Vagina (tissue), 2 donors: ENCODE measurements at places on chromosomes 3 and 15. TPM values are rescaled to one million over a fixed set of nuclear protein-coding genes. Genes with fewer than 3 reads are reported as not detected.
A peak's percentile ranks its signal among the peaks of the same experiment; 100 is the strongest.

GRCh38 chr3:15978801-15979200, 181.0 kb upstream of the ANKRD28 start:
- no peaks in the 10 kb centered on the region for H3K36me3 ChIP-seq
- H3K4me3 ChIP-seq = no peak overlapping the region
- peaks cover 10% of the 10 kb centered on the region for H3K4me1 ChIP-seq

DNA sequence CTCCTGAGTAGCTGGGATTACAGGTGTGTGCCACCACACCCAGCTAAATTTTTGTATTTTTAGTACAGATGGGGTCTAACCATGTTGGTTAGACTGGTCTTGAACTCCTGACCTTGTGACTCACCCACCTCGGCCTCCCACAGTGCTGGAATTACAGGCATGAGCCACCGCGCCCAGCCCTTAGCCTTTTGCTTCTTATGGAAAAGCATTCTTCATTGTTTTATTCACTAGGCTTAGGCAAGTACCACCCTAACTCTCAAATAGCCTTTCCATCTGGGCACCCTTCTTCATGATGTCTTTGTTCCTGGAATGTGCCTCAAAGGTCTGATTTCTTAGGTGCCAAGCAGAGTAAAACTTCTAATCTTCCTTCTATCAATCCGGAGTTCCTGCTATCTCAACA, 641.8 kb downstream of the FHIT start:
- H3K4me3 ChIP-seq = no peak overlapping the region
- H3K4me1 ChIP-seq = no peaks in the 10 kb centered on the region
- no peak overlapping the region for H3K27ac ChIP-seq
- H3K36me3 ChIP-seq = no peaks in the 10 kb centered on the region
- DNase-seq = no peak

DNA sequence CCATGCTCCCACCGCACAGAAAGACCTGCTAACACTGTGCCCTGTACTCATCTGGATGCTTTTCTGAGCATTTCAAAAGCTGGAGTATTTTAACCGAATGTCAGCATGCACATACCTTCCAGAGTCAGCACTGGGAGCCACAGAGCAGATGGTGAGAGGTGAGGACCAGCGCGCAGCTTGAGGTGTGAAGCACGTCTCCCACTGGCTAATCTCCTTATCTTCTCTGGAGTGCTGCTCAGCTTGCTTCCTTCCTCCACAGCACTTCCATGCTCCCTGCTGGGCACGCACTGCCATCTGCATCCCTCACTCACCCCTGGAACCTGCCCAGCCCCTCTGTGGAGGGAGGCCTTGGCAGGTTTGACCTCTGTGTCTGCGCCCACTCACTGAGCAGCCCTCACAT, at the start of gene GNB5:
Gene GNB5, minus strand, starts transcription at position 186 of the 400 bp plus-strand sequence. CDS start 6,716 bp downstream, outside the sequence.
- no peaks in the 10 kb centered on the region for H3K36me3 ChIP-seq
- no peaks in the 10 kb centered on the region for H3K27me3 ChIP-seq
- no peaks in the 10 kb centered on the region for H3K4me1 ChIP-seq
- DNase-seq = no peak
- no peak within 1 kb of the TSS for H3K4me3 ChIP-seq

DNA sequence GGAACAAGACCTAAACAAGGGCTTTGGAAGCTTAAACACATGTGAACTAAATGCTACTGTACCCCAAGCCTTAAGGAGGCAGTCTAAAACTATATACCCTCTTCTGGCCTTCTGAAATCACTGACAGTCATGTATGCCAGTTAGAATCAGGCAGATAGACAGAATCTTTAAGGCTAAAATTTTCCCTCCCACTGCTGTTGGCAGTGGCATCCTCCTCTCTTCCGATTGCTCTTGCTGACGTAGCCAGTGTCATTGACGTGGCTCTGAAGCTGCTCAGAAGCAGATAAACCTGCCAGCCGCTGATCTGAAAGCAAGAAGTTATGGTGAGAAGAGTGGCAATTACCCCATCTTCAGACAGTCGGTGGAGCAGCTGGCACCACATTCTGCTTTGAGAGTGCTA, 3.3 kb downstream of the RYR3 start:
- H3K4me3 ChIP-seq = no peak overlapping the region
- H3K27me3 ChIP-seq = no peaks in the 10 kb centered on the region
- no peak overlapping the region for H3K27ac ChIP-seq
- H3K36me3 ChIP-seq = no peaks in the 10 kb centered on the region
- H3K4me1 ChIP-seq = no peaks in the 10 kb centered on the region

GRCh38 chr3:52443791-52444687, 864 bp downstream of the SEMA3G start:
- no peaks in the 10 kb centered on the region for H3K4me1 ChIP-seq
- H3K36me3 ChIP-seq = no peaks in the 10 kb centered on the region
- no peak overlapping the region for H3K4me3 ChIP-seq
- H3K27me3 ChIP-seq = no peaks in the 10 kb centered on the region

GRCh38 chr3:194109192-194109863, 26.6 kb upstream of the HES1 start:
- H3K36me3 ChIP-seq = no peaks in the 10 kb centered on the region
- no peak overlapping the region for H3K27ac ChIP-seq
- H3K27me3 ChIP-seq = no peaks in the 10 kb centered on the region

DNA sequence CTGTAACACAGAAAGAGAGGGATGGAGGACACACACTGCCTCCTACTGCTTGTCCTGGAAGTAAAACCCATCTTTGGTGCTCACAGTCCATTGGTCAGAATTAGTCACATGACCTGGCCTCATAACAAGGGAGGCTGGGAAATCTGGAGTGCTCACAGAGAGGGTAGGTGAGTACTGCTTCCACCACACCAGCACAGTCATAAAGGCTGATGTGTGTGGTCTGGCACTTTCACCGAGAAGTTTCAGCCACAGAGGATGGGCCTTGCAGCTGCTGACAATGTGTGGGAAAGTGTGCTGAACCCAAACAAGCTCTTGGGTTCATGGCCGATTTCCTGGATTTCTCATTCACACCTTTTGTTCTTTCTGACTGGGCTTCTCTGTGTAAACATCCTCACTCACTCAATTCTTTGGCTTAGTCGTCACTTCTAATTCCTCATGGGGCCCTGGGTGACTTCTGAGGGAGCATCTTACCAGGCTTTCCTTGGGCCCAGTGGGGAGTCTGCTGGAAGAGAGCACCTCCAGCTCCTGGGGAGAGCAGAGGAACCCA, 100.7 kb downstream of the ASB7 start:
- no peaks in the 10 kb centered on the region for H3K4me1 ChIP-seq
- no peak overlapping the region for H3K4me3 ChIP-seq
- no peaks in the 10 kb centered on the region for H3K27me3 ChIP-seq
- no peak overlapping the region for H3K27ac ChIP-seq

TNIK gene
- 5.9 TPM for total RNA-seq

TTLL13 gene
- total RNA-seq = not detected

PDZRN3 gene
- total RNA-seq = 75.9 TPM

DNA sequence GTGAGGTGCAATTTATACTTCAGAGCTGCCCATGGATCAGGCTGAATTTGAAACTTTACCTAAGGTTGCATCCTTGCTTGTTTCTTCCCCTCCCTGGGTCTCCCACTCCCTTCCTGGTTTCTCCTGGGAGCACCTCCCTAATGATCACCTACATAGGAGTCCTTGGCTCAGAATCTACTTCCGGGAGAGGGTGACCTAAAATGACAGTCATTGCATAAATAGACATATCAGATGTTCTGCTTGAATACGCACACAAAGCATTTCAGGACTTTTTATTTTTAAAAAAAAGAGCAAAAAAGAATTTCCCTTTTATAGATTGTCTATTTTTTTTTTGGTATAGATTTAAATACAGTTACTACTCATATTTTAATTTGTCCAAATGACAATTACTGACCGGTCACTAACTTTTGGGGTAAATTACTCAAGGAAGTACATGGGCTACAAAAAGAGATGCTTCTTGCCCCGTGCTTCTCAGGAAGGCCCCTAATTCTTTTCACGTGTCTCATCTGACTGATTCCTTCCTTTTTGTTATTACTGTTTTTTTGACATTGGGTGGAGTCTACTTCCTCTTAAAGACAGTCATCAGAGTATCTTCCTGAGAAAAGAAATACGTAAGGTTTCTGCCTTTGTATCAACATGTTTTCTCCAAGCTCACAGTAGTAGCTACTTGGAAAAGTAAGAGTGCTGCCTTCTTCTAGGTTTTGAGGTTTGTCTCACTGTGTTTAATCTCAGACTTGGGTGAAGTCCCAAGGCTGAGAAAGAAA, 4.9 kb upstream of the MYZAP start:
- H3K27ac ChIP-seq = no peak overlapping the region
- H3K4me1 ChIP-seq = peaks cover 23% of the 10 kb centered on the region
- no peaks in the 10 kb centered on the region for H3K27me3 ChIP-seq
- no peaks in the 10 kb centered on the region for H3K36me3 ChIP-seq
- no peak overlapping the region for H3K4me3 ChIP-seq

GRCh38 chr3:144590854-144591253, 619.2 kb downstream of the DIPK2A start:
- H3K4me3 ChIP-seq = no peak overlapping the region
- H3K27ac ChIP-seq = no peak overlapping the region
- no peak for DNase-seq
- no peaks in the 10 kb centered on the region for H3K4me1 ChIP-seq
- H3K36me3 ChIP-seq = no peaks in the 10 kb centered on the region

DNA sequence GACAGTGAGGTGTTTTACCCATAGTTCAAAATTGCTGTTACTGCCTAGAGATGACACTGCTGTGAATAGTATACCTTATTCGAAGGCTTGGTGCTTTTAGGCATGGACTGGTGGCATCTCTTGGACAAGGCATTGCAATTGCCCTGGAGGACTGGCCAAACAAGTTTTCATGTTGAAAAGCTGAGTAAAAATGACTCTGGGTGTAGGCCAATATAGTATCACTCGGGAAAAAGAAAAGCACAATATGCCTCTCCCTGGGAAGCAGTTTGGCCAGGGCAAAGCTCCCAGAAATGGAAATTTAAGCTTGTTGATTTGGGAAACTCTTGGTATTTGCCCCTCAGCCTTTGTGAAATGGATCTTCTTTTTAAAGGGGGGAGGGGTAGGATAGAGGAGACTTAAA, 54.8 kb downstream of the ZNF609 start:
- peaks cover 24% of the 10 kb centered on the region for H3K4me1 ChIP-seq
- no peak overlapping the region for H3K27ac ChIP-seq
- no peaks in the 10 kb centered on the region for H3K36me3 ChIP-seq
- H3K4me3 ChIP-seq = no peak overlapping the region
- no peak for DNase-seq

C3orf22 gene
- total RNA-seq = not detected

IL5RA gene
- total RNA-seq = not detected

DNA sequence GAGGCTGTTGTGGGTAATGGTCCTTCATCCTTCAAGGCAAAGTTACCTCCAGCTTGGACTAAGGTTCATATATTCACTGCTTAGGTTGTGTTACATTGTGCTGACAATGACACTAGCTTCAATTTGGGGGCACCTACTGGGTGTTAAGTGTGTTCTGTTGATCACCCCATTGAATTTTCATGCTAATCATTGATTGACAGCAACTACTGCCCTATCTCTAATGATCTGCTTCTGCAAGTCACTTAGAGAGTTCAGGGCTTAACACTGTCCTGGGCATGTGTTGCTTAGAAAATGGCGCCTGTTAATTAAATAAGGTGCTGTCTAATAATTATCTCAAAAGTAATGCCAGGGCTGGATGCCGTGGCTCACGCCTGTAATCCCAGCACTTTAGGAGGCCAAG, 3.4 kb downstream of the FLNB start:
- peak overlapping the region; percentile 74 for H3K27ac ChIP-seq
- no peak overlapping the region for H3K4me3 ChIP-seq

FNDC3B gene
- total RNA-seq = 68.5 TPM

DNA sequence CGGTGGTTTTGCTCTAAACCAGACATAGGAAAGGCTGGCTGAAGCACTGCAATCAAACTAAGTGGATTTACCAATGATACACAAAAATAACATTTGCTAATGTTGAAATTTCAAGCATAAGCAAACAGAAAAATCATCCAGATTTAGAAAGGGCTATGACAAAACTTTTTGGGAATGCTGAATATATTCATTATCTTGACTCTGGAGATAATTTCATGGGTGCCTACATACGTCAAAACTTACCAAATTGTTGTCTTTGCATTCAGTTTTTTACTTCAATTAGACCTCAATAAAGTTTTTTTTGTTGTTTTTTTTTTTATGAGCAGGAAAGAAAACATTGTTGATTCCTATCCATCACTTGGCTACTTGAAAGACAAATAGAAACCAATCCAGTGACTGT, 140.8 kb downstream of the NR2E3 start:
- H3K36me3 ChIP-seq = no peaks in the 10 kb centered on the region
- no peaks in the 10 kb centered on the region for H3K27me3 ChIP-seq
- DNase-seq = no peak
- no peak overlapping the region for H3K27ac ChIP-seq
- no peaks in the 10 kb centered on the region for H3K4me1 ChIP-seq

COLQ gene
- 12.8 TPM for total RNA-seq

TICRR gene
- total RNA-seq = 5.2 TPM

DNA sequence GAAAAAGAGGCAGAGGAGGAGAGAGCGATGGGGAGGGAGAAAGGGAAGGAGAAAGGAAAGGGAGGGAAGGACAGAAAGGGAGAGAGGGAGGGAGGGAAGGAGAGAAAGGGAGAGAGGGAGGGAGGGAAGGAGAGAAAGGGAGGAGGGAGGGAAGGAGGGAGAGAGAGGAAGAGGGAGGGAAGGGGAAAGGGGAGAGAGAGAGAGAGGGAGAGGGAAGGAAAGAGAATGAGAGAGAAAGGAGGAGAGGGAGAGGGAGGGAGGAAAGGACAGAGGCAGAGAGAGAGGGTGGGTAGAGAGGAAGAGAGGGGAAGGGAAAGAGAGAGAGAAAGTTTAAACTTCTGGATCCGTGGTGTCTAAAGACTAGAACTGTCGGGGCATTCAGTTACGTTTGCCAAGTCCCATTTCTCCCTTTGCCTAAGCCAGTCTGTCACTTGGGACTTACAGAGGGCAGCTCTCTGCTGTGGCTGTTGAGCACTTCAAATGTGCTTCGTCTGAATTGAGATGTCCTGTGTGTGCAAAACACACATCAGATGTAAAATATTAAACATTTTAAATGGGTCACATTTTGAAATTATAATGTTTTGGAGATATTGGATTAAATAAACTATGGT, 62.6 kb downstream of the PLXNA1 start:
- H3K27ac ChIP-seq = no peak overlapping the region
- no peak overlapping the region for H3K4me3 ChIP-seq
- peaks cover 5% of the 10 kb centered on the region for H3K4me1 ChIP-seq
- no peak for DNase-seq

SLC28A1 gene
- total RNA-seq = not detected

DNA sequence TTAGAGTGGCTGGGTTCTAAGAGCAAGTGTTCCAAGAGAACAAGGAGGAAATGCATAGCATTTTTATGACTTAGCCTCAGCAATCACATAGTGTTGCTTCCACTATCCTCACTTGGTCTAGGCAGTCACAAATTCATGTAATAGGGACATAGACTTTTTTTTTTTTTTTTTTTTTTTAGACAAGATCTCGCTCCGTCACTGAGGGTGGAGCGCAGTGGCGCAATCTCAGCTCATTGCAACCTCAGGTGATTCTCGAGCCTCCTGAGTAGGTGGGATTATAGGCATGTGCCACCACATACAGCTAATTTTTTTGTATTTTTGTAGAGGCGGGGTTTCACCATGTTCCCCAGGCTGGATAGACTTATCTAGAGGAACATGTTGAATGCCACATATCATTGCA, 4.7 kb upstream of the GNB4 start:
- H3K4me1 ChIP-seq = peaks cover 11% of the 10 kb centered on the region
- H3K36me3 ChIP-seq = no peaks in the 10 kb centered on the region
- DNase-seq = no peak
- no peaks in the 10 kb centered on the region for H3K27me3 ChIP-seq
- no peak overlapping the region for H3K4me3 ChIP-seq
